ENCODE measurements at places on chromosomes 13 and 19.
A peak's percentile ranks its signal among the peaks of the same experiment; 100 is the strongest.

DNA sequence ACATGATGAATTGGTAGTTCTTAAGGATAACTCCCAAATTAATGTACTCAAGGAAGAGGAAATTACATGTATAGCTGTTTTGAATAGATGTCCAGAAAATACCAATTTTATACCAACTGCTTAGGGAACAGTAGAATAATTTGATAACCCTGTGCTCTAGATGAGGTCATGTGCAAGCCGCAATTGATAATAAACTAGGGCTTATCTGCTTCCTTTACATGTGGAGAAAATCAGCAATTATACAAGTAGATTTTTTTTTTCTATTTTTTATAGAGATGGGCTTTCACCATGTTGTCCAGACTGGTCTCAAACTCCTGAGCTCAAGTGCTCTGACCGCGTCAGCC, 9.3 kb downstream of the TPT1 start:
- no peak for DNase-seq

- no peak for DNase-seq
Measured at GRCh38 chr19:14470031-14470876, 4.9 kb downstream of the PTGER1 start.

DNA sequence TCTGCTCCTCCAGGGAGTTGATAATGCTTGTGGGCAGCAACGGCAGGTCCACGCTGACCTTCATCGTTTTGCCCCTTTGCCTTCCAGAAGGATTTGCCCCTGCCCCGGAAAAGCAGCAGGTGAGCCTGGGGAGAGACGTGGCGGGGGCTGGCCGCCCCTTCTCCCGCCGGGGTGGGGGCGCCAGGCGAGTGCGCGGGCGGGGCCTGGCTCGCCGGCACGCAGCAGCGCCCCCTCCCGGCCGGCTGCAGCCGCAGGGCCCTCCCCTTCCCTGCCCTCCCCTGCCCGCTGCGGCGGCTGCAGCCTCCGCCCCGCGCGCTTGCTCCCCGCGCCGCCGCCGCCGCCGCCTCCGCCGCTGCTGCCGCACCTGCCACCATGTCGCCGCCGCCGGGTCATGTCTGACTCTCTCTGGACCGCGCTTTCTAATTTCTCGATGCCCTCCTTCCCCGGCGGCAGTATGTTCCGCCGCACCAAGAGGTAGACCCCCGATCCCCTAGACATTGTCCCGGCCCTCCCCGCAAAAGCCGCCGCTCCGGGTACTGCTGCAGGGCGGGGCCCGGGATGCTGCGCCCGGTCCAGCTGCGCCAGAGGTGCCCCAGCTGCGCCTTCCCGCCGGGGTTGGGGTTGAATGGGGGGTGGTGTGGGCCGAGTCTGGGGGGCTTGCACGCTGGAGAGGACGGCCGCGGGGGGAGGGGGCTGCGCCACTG, at the start of gene MAST1:
Gene MAST1 (plus strand): TSS at position 334 of the 704 bp plus-strand sequence. CDS start 58 bp downstream, at position 392.
- DNase-seq, result no peak

GRCh38 chr19:12792051-12792852, 966 bp downstream of the JUNB start:
- DNase-seq, result no peak

DNA sequence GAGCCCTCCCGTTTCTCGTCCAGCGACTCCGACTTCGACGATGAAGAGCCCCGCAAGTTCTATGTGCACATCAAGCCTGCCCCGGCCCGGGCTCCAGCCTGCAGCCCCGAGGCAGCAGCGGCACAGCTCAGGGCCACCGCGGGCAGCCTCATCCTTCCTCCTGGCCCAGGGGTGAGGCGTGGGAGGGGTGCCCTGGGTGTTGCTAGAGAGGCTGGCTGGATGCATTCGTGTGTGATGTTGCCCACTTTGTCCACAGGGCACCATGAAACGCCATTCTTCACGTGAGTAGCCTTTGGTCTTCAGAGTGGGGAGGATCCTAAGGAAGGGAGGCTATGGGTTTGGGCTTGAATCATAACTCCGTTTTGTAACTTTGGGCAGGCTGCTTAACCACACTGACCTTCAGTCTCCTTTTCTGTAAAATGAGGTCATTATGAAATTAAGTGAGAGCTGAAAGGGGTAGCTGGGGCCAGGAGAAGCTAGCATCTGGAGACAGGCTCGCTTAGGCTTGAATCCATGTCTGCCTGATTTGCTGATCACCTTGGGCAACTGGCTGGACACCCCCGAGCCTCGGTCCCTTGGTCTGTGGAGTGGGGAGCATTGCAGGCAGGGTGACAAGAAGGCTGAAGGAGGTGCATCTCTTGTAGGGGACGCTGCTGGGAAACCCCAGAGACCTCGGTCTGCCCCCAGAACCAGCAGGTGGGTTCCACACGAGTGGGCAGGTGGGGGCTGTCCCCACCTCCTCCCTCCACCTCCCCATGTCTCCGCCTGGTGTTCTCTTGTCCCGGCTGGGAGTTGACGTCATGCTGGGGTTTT, 18.7 kb upstream of the B3GNT3 start:
- no peak for DNase-seq

- DNase-seq, result no peak
Measured at GRCh38 chr19:38500450-38500849, 67.0 kb downstream of the RYR1 start.

GRCh38 chr13:20395061-20395916, 130.4 kb downstream of the CRYL1 start:
- DNase-seq, result no peak

DNA sequence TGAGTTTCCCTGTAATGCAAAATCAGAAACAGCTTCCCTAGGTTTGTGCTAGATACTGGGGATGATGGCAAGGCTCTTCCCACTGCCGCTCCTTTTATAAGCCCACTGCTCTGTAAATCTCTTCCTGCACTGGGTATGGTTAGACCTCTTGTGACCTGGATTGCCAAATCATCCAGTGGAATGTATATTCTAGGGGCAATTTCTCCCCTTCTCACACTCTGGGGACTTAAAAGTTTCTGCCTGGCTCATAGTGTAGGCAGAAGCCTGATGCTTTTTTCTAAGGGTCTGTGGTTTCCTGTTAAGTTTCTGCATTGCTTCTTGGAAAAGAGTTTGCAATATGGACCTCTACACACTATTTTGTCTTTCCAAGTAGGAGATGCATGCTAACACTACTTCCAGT, 1582.0 kb upstream of the PCDH20 start:
- peak; percentile 52 for DNase-seq

DNA sequence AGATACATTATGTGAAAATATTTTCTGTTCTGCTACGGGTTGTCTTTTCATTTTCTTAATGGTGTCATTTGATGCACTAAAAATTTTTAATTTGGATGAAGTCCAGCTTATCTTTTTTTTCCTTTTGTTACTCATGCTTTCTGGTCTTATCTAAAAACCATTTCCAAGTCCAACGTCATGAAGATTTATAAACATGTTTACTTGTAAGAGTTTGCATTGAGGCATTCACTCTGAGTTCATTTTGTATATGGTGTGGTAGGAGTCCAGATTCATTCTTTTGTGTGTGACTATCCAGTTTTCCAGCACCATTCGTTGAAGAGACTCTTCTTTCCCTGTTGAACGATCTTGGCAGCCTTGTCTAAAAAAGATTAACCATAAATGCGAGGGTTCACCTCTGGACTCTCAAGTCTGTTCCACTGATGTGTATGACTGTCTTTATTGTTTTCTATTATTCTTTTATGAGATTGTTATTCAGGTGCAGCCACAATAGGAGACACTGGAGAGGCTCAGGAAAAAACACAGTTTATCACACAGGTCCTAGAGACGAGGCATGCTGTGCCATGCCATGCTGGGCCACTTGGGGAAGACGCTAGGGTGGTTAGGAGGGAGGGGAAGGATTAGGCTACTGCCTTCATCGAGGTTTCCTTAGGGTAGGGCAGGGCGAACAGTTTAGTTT, 35.0 kb downstream of the NAA16 start:
- DNase-seq, result no peak

DNA sequence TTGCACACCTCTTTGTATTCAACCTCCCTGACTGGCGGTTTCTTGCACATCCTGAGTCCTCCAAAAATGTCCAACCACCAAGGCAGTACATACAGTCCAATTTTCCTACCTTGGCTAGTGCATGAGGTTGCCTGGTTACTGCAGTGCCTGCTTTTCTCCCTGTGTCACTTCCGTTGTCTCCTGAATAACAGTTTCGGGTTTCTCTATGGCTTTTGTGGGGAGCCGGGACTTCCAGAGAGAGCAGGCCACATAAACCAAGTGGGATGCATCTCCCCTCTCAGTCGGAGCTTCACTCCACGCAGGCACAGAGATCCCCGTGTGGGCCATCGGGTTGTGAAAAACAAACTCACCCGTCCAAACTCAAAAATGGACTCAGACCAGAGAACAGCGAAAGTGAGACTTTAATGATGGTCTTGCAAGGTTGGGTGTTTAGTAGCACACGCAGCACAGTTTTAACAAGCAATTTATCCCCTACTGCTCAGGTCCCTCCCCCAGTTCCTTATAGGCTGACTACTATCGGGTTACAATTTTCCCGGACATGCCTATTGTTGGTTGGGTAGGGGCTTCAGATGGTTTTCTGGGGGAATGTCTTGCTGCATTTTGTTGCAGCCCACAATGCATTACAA, 173.1 kb downstream of the POU4F1 start:
- no peak for DNase-seq

GRCh38 chr13:25992076-25992475, 59.7 kb downstream of the SHISA2 start:
- DNase-seq, result no peak

GRCh38 chr13:24511816-24512196, 772 bp downstream of the PARP4 start:
- no peak for DNase-seq

DNA sequence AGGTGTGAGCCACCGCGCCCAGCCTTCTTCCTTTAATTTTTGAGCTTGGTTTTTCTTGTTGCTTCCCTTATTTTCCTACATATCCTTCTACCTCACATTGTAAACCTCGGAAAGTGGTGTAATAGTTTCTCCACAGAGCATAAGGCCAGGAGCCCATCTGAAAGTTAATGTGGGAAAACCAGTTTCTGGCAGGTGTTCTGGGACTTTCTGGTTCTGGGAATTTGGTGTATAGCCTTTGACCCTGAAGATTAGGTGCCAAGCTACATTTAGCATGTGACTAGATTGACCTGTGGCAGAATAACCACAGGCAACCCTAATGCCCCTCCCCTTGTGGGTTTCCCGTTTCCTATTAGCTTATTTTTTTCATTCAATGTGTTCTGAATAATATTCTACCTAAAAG, 8.7 kb downstream of the POP4 start:
- DNase-seq, result no peak

GRCh38 chr19:56105090-56105701, 15.9 kb downstream of the ZNF787 start:
- DNase-seq, result peak; percentile 31

GRCh38 chr13:20525601-20526544, at the start of gene CRYL1:
Gene CRYL1 (minus strand): TSS chr13:20525857. CDS start chr13:20525794, 63 bp downstream.
- no peak for DNase-seq

DNA sequence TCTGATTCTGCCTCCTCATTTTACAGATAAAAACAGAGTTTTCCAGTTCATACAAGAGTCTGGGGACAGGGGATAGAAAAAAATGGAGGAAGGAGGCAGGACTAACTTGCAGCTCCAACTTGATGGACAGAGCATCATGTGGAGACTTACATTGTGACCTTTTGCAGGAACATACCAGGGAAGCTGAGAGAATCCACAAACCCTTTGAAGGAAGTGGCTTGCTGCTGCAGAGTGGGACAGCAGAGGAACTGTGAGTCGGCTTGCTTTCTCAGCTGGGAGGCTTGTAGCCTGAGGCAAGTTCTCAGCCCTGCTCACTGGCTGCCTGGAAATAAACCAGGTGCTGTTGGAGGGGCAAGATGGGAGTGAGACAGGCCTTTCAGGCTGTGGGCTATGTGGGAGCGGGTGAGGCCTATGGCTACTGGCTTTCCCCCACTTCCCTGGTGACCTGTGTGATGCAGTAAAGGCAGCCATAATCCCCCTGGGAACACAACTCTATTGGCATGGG, 614.4 kb downstream of the KCTD12 start:
- no peak for DNase-seq

- DNase-seq, result no peak
Measured at GRCh38 chr13:18948012-18948663, 233.5 kb downstream of the TUBA3C start.

DNA sequence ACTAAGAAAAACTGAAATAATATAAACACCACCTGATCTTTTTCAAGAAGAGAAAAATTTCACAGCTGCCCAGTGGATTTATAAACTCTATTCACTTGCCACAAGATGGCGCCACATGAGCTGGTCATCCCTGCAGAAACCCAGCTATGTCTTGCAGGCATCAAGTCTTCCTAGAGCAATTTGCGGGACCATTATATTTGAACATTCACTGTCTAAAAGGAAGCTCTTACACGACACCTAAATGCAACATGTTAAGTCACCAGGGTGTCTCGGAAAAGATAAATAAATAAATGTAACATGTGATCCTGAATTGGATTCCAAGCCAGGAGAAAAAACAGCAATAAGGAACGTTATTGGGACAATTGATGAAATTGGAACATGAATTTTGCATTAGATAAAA, 20.3 kb upstream of the AKT2 start:
- peak; percentile 73 for DNase-seq

DNA sequence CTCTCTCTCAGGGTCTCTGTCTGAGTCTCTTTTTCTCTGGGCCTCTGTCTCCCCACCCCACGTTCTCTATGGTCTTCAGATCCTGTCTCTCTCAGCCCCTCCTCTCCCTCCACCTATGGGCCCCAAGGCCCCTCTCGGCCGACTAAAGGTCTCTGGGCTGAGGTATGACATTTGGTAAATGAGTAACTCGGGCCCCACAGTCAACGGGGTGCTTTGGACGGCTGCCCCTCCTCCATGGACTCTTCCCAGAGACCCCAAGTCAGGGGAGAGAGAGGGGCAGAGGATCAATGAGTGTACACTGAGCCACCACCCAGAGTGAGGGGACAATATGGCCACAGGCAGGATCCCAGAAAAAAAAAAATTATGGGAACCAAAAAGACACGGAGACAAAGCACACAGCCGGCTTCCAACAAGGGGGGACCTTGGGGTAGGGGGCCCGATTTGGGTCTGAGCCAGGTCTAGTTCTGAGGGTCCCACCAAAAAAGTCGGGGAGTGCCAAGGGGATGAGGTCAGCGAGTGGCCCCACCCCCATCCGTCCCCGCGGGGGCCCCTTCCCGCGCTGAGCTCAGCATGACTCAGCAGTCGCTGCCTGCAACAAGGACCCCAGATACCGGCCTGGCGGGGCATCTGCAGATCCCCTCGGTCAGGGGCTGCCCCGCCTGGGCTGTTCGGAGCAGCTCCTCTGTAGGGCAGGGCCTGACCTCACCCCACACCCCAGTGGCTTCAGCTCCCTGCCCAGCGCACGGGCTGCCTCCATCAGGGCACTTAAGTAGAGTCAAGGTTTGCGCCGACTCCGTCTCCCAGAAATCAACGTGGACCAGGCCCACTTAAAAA, 1.5 kb upstream of the FTL start:
- DNase-seq, result no peak

DNA sequence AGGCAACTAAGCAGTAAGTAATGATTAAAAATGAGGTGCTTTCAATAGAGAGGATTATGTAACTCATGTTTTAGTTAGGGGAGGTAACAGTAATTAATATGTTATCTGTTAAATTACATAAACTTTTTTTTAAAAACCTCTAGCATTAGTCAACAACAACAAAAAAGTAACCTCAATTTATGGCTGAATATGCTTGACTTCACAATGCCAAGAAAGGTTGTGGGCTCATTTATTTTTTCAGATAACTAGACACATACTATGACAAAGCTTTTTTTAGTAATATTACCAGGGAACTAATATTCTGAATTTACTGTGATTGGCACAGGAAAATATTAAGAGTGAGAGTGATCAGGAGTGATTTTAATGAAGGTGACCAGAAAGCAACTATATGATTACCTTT, 54.9 kb downstream of the KCNRG start:
- no peak for DNase-seq
